GM20000 (cell line): ENCODE measurements at places on chromosomes 6 and 20.

GRCh38 chr6:73062837-73063236 is 162.5 kb downstream of the KHDC1L start:
- DNase-seq = no peak

DNA sequence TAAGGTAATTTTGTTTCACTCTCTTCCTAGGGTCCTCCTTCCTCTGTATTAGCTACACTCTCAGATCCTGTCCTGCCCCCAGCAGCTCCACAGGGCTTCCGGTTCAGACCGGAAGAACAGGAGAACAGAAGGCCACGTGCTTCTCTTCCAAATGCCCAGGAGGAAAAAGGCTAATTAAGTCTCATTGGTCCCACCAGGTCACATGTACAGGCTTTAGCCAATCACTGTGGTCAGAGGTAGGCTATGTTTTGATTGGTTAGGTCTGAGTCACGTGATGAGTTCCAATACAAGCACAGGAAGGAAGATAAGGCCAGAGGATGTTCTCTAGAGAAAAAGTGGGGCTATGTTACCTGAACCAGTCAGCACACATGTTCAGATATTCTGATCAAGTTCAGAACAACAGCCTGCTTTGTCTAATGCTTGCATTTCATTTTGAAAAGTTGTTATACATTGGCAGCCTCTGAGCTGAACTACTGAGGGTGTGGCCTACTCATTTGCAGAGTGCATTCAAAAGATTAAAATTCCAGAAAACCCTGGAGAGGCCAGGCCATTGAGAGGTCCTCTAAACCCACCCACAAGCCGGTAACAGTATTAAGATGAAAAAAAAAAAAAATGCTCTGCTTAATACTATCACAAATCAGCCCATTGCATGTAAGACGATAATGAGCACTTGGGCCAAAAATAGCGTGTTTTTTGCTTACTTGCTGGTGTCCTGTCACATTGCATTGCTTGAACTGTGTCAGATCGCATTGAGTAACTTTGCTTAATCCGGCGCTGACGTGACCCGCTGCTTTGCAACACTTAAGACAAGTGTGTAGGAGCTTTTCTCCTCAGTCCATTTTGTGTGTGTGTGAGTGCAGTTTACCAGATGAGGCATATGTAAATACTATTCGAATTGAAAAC is 170.3 kb downstream of the TSHZ2 start:
- no peak for DNase-seq

DNA sequence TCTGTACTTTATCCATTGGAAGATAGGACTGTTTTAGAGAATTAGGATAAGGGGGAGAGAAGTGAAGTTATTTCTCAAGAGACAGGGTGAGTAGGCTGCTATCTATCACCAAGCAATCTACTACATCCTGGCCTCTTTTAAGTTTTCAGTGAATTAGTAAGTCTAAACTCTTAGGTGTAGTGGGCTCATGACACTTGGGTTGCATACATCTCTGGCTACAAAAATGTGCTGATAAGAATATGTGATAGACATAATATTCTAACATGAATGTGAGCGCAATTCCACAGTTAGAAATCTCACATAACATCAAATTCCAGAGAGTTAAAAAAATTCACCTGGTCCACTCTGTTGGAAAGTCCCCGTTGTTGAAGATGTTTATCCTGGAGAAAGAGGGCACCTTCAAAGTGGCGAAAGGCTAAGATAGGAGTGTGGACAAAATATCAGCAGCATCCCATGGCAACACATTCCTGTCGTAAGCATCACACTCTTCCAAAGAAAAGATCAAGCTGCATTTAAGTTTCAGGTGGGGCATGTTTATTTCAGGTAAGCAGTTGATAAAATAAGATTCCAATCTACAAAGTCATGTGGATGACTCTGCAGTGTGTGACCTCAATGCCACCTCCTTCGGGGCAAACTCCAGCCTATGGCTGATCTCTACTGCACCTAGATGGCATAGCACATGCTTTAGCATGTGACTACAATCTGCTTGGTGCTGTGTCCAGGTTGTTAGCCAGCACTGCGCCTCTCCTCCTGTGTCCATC is 111.7 kb upstream of the NEDD9 start:
- no peak for DNase-seq

DNA sequence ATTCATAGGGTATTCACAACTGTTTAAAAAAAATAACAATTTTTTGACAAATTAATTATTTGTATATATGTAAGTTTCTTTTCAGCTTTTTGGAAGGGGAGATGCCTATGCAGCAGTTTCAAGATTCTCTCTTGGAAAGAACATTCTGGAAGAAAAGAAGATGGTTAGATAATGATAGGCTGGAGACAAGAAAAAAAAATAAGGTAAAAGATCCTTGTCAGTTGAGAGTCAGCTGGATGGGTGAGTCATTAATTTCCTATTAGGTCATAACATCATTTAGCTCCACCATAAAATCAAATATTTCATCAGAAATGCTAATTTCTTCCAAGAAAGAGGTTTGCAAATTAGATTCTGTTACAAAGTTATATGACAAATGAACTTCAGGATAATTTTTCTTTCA is 880.4 kb downstream of the EPHA7 start:
- DNase-seq = no peak

DNA sequence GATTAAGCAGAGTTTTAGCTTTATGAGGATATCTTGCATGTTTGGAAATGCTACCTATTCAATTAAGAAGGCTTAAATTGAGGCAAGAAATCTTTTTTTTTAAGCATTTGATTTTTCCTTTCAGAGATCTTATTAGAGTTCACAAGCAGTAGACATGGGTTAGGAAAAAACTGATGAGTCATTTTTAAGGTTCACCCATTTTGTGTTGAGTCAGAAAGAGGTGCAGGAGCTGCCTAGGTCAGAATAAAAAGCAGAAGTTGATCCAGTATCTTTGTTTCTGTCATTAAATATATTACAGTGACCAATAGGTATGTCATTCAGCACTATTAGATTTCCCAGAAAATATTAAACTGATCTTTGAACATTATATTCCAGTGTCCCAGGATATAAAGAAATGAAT is 306.8 kb downstream of the LMBRD1 start:
- no peak for DNase-seq

DNA sequence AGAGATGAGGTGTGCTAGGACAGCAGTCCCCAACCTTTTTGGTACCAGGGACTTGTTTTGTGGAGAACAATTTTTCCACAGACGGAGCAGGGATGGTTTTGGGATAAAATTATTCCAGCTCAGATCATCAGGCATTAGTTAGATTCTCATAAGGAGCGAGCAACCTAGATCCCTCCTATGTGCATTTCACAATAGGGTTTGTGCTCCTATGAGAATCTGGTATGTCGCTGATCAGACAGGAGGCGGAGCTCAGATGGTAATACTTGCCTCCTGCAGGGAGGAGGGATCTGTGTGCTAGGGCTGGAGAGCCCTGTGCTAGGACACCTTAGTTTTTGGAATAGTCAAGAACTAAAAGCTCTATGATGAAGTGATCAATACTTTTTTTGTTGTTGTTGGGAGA is 2.5 kb downstream of the SMIM13 start:
- no peak for DNase-seq

GRCh38 chr6:78850621-78851020 is 16.7 kb upstream of the IRAK1BP1 start:
- DNase-seq = no peak
